Posterior vena cava (tissue), 2 donors: ENCODE measurements at places on chromosomes 2 and 18. TPM values are rescaled to one million over a fixed set of nuclear protein-coding genes. Genes with fewer than 3 reads are reported as not detected.

Gene B3GNT7
- 5.7 TPM for total RNA-seq

- DNase-seq = no peak
Observed at GRCh38 chr18:22796113-22796512, 137.0 kb upstream of the RBBP8 start.

- no peak for DNase-seq
Observed at GRCh38 chr2:169291517-169291916, 70.8 kb downstream of the LRP2 start.

DNA sequence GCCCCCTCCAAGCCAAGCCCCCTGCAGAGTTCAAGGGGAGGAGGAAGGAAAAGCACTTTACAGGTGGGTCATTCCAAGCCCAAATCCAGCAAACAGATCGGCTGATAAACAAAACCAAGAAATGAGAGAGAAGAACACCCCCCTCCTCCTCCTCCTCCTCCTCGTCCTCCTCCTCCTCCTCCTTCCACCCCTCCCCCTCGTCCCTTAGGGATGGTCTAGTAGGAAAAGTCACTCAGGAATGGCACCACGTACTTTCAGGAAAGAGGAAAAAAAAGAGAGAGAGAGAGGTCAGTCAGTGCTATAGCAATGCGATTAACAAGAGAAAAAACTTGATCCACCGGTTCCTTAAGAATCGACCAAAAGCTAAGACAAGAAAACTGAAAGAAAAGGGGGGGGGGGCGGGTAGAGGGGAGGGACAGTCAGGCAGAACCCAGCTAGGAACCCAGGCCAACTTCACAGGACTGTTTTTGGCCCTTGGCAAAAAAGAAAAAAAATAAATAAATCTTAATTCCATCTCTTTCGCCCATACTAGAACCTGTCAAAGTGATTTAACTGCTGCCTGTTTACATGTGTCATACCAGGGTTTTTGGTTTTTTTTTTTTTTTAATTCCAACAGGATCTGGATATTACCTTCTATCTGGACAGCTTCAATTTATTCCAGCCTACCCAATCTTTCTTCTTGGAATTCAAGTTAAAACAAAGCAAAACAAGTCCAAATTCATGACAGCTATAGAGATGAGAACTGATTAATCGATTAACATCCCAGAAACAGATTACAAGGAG, 906 bp downstream of the IKZF2 start:
- no peak for DNase-seq

DNA sequence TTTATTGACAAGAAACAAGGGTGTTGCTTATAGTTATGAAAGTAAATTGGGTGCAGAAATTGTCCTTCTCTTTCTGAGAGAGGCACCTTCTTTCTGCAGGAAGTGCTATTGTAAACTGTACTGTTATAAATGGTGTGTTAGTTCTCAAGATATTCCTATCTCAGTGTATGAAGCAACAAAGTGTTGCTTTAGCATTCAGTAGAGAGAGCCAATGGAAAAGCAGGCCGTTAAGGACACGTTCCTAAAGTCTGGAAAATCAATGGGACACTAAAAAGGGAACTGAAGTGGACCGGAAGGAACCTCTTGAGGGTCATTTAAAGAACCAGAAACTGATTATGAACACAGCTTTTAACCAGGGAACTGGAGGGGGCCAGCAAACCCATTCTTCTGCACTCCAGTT, 510.0 kb upstream of the ZEB2 start:
- DNase-seq = no peak

GRCh38 chr18:3652380-3653262, 202.6 kb downstream of the TGIF1 start:
- peak; percentile 87 for DNase-seq

- DNase-seq = no peak
Observed at GRCh38 chr2:241633561-241633960, 3.4 kb downstream of the THAP4 start.

DNA sequence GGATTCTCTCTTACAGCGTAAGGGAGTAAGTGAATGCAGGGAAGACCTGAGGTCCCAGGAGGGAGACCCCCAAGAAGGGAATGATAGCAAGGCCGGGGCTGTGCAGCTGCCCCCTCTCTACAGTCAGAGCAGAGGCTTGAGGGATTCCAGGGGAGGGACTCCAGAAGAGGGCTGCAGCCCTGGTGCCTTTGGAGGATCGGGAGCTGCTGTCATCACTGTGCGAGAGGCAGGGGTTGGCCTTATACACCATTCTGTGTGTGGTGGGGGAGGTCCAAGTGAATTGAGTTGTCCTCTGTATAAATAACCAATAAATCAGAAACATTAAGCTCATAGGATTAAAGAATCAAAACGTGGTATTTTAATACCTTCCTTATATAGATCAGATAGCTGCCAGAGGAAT, 114.9 kb downstream of the GLI2 start:
- DNase-seq = no peak
